Tibial nerve (tissue), 4 donors: ENCODE measurements at places on chromosomes 2 and 18.

- DNase-seq: no peak
- no peak overlapping the region for H3K4me3 ChIP-seq
- H3K27me3 ChIP-seq: no peaks in the 10 kb centered on the region
- H3K27ac ChIP-seq: no peak overlapping the region
- H3K4me1 ChIP-seq: no peaks in the 10 kb centered on the region
Measured at GRCh38 chr2:173452416-173452815, 97.7 kb downstream of the CDCA7 start.

- no peaks in the 10 kb centered on the region for H3K27me3 ChIP-seq
- H3K4me1 ChIP-seq: no peaks in the 10 kb centered on the region
- no peak for DNase-seq
Measured at GRCh38 chr18:36467614-36468013, 170.1 kb downstream of the FHOD3 start.

- no peaks in the 10 kb centered on the region for H3K36me3 ChIP-seq
- H3K27me3 ChIP-seq: no peaks in the 10 kb centered on the region
- H3K4me1 ChIP-seq: peaks cover 10% of the 10 kb centered on the region
Measured at GRCh38 chr18:44788334-44788733, 107.6 kb downstream of the SETBP1 start.

DNA sequence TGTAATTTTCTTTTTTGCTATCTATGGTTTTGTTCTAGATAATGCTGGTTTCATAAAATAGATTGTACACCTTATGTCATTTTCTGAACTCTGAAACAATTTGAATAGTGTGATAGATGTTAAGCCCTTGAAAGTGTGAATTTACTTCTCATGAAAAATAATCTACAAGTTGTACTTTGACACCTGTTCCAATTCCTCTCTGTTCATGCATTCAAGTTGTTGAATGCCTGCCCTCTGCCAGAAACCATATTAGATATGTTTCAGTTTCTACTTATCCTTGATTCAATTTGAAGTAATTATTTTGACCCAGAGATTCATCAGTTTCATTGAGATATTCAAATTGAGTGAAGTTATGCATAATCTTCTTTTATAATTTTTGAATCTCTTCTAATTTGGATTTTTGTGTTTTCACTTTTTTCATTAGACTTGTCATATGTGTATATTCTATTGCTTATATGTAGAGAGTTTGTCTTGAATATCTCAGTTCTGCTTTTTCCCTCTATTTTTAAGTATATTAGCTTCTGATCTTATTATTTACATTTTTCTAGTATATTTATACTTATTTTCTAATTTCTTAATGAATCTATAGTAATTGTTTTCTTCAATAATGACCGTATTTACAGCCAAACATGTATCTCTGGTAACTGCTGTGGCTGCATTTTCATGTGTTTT, 143.3 kb upstream of the TACR1 start:
- H3K36me3 ChIP-seq: no peaks in the 10 kb centered on the region
- no peak overlapping the region for H3K4me3 ChIP-seq
- no peaks in the 10 kb centered on the region for H3K27me3 ChIP-seq
- H3K27ac ChIP-seq: no peak overlapping the region
- DNase-seq: no peak

DNA sequence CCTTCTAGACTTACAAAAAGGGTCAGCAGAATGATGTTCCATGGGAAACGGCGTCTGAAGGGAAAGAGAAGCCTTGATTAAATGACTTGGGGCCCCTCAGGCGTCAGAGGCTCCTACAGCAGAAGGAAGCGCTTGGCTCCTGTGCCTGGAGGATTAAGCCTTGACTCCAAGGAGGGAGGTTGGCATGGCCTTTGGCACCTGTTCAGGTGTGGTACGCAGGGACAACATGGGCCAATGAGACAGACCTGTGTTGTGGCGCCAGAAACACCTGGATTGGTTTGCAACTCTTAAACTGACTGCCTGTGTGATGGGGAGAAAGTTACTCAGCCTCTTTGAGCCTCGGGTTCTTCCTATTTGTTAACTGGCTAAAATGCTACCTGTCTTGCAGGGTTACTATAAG, 7.6 kb downstream of the PNKD start:
- H3K27me3 ChIP-seq: no peaks in the 10 kb centered on the region
- no peak overlapping the region for H3K27ac ChIP-seq
- no peak overlapping the region for H3K4me3 ChIP-seq
